ENCODE measurements at places on chromosomes 4 and X. TPM values are rescaled to one million over a fixed set of nuclear protein-coding genes. Genes with fewer than 3 reads are reported as not detected.

MGARP gene
- 0.64 TPM for total RNA-seq

RGN gene
- total RNA-seq: not detected

TRO gene
- total RNA-seq: 3.0 TPM

GUCY1A1 gene
- total RNA-seq: 35.8 TPM

DDX53 gene
- total RNA-seq: not detected

NKX1-1 gene
- not detected for total RNA-seq

RPS6KA6 gene
- total RNA-seq: 13.7 TPM
